Vagina (tissue), 2 donors: ENCODE measurements at places on chromosomes 6 and 20.

GRCh38 chr6:150099546-150099945 lies 30.6 kb upstream of the ULBP3 start:
- no peak for DNase-seq

DNA sequence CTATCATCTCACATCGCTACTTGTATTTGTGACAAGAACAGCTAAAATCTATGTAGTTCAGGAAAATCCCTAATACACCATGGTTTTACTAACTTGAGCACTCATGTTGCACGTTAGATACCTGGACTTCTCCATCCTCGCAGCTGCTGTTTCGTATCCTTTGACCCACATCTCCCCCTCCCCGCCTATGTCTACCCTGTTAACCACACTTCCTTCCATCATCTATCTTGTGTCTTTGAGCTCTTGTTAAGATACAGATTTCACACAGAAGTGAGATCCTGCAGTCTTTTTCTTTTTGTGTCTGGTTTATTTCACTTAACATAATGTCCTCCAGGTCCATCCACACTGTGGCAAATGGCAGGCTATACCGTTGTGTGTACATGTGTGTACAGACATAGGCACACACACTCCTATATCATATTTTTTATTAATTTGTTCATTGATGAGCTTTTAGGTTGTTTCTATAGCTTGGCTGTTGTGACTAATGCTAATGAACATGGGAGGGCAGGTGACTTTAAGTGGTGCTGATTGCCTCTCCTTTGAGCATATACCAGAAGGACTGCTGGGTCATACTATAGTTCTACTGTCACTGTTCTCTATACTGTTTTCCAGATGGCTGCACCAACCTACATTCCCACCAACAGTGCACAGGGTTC lies 117.8 kb downstream of the WDR27 start:
- DNase-seq: no peak

DNA sequence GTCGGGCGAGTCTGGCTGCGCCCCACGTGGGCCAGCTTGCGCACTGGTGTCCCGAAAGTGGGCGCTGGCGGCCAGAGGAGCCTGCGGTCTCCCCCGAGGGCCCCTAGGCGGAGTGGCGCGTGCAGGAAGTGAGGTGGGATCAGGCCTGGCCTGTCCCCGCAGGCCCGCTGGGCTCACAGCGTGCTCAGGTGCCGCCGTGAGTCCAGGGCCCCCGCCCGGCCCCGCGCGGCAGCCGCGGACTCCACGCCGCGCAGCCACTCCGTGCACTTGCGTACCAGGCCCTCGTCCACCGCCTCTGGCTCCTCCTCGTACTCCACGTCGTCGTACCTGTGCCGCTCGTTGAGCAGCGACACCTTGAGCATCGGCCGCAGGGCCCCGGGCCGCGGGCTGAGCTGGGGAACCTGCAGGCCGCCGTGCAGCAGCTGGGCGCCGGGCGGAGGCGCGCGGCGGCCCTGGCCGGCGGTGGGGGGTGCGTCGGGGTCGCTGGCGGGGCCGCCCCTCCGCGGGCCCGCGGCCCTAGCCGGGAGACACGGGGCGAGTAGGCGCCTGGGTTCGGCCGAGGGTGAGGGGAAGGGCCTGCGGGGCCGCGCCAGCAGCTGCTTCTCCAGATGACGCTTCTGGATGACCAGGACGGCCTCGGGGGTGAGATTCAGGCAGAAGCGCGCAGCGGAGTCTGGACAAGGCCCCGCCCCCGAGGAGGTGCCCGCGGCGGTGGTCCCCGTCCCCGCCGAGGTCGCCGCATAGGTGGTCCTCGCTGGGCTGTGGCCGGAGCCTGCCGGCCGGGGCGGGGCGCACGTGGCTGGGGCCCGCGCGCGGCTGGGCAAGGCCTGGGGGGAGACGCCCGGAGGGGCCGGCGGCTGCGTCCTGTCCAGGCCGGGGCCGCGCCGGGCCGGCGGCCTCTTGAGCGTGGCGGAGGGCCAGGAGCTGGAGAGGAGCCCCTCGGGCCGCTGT lies 835 bp downstream of the PRR18 start:
- DNase-seq: no peak

- DNase-seq: no peak
Measured at GRCh38 chr6:20148433-20148832, 63.8 kb downstream of the MBOAT1 start.

DNA sequence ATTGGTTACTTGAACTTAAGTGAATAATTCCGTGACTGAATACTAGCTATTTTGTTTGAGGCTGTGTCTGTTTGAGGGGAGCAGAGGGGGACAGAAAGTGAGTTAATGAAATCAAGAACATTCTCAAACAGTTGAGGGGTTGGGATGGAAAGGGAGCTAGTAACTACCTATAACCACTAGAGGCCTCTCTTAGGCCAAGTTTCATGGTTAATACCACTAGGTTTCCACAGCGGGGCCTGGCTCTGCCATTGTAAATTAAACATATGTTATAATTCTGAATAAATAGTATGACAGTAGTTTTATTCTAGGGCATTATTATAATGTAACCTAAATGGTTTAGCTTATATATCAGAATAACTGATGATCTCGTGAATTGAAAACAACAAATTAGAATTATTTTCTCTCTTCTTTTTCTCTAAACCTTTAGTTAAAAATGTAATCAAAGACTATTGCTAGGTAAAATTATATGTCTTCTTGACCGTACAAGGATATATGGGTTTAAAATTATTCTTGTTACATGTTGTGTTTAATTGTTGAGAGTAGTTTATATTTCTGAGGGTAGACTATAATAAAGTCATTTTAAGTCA lies 108.1 kb downstream of the BCKDHB start:
- no peak for DNase-seq

GRCh38 chr6:21263531-21264287 lies 329.8 kb upstream of the SOX4 start:
- DNase-seq: no peak

- no peak for DNase-seq
Measured at GRCh38 chr6:56310241-56310640, 62.9 kb upstream of the COL21A1 start.

DNA sequence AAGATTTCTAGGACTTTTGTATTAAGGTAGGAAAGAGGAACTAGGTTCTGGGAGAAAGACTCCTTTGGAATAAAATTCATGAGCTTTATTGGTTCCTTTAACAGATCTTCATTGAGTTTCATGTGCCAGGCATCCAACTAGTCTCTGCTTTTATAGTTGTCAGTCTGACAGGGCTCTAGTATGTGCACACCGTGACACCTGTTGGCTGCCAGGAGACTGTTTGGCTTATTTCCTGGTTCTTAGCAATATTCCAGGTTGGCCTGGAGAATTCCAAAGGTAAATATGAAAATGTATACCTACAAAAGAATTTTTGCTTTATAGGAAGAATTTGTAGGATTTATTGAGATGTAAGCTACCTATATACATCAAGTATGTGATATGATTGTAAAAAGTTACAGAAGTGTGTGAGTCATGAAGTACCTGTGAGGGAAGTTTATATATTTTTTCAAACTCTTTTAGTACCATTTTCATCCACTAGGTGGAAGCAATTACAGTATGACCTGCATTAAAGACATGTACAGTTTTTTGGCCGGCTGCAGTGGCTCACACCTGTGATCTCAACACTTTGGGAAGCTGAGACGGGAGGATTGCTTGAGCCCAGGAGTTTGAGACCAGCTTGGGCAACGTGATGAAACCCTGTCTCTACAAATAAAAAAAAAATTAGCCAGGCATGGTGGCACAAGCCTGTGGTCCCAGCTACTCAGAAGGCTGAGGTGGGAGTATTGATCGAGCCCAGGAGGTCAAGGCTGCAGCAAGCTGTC lies 35.2 kb downstream of the NDUFAF5 start:
- no peak for DNase-seq

GRCh38 chr6:33057222-33058150 lies 16.0 kb downstream of the HLA-DPA1 start:
- no peak for DNase-seq

DNA sequence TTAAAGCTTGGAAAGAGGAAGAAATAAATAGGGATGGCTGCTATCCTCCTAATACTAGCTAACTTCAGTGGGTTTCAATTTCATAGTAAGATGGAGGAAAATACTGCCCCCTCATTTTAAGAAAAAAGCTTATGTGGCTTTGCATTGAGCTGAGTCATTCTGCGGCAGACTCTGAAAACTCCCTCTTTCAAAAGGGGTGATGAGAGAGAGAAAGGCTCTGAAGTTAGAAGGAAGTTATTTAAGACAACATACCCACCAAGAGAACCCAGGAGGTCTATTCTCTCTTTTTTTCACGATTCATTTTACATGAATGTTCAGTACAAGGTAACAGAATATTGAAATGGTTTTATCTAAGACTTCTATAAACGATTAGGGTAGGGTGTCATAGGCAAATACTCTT lies 4.5 kb downstream of the PRDM13 start:
- DNase-seq: no peak

- DNase-seq: no peak
Measured at GRCh38 chr20:9323622-9324021, 190.8 kb upstream of the LAMP5 start.

- DNase-seq: no peak
Measured at GRCh38 chr6:155418017-155418761, 37.5 kb downstream of the NOX3 start.

- DNase-seq: no peak
Measured at GRCh38 chr20:58981628-58982364, 740 bp downstream of the NELFCD start.

- no peak for DNase-seq
Measured at GRCh38 chr6:49676671-49677281, 36.6 kb downstream of the CRISP2 start.

GRCh38 chr6:25220857-25221256 lies 58.3 kb upstream of the CARMIL1 start:
- DNase-seq: no peak

DNA sequence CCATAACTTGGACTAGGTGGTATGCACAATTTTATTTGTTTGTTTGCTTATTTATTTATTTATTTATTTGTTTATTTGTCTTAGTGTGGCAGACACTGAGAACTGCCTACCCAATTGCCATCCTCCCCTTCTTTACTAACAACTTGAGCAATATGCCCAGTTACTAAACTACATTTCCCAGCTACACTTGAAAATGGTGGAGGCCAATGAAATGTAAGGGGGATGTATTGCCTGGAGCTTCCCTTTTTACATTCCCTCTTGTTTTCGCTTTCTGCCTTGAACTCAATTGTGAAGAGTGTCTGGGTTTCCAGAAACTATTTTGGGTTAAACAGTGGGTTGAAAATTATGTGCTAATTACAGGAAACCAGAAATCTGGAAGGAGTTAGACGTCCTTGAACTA lies 152.7 kb upstream of the FKBP1C start:
- DNase-seq: no peak

GRCh38 chr6:110342759-110343158 lies 15.4 kb downstream of the METTL24 start:
- DNase-seq: no peak

DNA sequence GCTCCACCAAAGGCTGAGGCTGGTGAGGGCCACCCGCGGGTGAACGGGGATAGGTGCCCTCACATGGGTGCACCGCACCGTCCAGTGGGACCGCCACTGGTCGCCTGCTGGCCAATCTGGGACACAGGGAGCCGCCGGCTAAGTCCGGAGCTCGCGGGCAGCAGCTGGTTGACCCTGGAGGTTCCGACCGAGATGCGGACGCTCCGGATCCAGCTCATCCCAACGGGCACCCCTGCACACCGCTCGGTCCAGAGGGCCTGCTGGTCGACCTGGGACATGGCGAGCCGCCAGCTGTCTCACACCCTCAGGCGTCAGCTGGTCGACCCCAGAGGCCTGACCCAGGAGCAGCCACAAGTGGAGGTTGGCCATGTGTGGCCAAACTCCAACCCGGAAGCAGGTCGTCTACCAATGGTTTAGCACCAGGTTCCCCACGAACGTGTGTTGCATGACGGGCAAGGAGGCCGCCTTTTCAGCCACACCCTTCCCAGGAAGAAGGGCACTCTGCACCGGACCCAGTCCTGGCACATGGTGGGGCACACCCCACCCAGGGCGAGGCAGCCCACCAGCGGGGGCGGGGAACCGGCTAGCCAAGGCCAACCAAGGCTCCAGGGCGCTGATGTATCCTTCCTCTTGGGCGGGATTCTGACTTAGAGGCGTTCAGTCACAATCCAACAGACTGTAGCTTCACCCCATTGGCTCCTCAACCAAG lies 746.0 kb upstream of the DEFB115 start:
- no peak for DNase-seq
